ENCODE measurements at places on chromosomes 5 and 9.

- no peak for DNase-seq
Observed at GRCh38 chr9:19650312-19650711, 138.5 kb downstream of the SLC24A2 start.

- no peak for DNase-seq
Observed at GRCh38 chr5:65828022-65828896, 98.1 kb upstream of the ERBIN start.

GRCh38 chr5:882253-883183 is 10.1 kb downstream of the BRD9 start:
- peak; percentile 80 for DNase-seq

- DNase-seq, result no peak
Observed at GRCh38 chr5:143168171-143168741, 235.2 kb downstream of the NR3C1 start.

GRCh38 chr5:125926172-125926571 is 497.0 kb upstream of the GRAMD2B start:
- no peak for DNase-seq

- DNase-seq, result no peak
Observed at GRCh38 chr5:122701640-122702523, 73.0 kb upstream of the SNX2 start.

GRCh38 chr9:111975709-111976108 is 79.1 kb downstream of the UGCG start:
- DNase-seq, result no peak

- DNase-seq, result peak; percentile 42
Observed at GRCh38 chr5:51385216-51385615, 2.0 kb downstream of the ISL1 start.

Measured in osteoblast (primary cell).